ENCODE measurements at places on chromosomes 7 and 10.

GRCh38 chr7:101173752-101174244 is 6.3 kb downstream of the NAT16 start:
- DNase-seq: no peak
- H3K27me3 ChIP-seq: no peaks in the 10 kb centered on the region
- H3K4me3 ChIP-seq: peak overlapping the region; percentile 39
- peaks cover 17% of the 10 kb centered on the region for H3K4me1 ChIP-seq
- H3K36me3 ChIP-seq: no peaks in the 10 kb centered on the region
- H3K27ac ChIP-seq: no peak overlapping the region

DNA sequence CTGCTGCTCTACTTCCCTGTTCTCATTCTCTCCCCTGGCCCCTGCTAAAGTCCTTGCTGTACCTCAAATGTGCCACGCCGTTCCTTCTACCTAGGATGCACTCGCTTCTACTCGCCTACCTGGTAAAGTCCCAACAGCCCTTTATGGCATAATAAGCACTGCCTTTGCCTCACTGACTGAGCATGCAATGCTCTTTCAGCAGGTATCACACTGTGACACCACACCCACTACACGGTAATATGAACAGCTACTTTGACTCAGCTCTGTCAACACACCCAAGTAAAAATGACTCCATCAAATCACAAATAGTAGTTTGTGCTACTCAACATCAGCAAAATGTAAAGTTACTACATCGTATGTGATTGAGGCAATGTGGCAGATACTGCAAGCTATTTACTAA is 37.6 kb downstream of the FAM204A start:
- no peak overlapping the region for H3K4me3 ChIP-seq
- H3K36me3 ChIP-seq: peaks cover 2% of the 10 kb centered on the region
- H3K27ac ChIP-seq: no peak overlapping the region
- peaks cover 16% of the 10 kb centered on the region for H3K4me1 ChIP-seq

DNA sequence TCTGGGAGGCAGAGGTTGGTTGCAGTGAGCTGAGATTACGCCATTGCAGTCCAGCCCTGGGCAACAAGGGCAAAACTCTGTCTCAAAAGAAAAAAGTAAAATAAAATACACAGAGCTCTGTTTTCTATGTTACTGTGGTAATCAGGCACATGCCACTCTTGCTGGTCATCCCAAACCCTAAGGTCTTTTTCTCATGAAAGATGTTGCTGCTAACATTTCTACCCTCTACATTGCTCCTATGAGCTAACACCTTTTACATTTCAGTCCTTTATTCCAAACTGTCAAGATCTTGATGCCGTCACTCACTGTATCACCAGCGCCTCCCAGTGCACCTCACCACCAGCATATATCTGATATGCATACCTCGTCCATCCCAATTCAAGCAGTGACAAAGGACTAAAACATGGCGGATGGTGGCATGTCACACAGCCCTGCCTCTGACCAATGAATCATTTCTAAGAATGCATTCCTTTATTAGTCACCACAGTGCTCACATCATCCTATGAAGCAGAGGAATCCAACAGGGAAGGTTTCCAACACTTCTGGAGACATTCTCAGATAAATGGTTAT is 4.3 kb downstream of the DAGLB start:
- peak overlapping the region; percentile 91 for H3K27ac ChIP-seq
- peaks cover 5% of the 10 kb centered on the region for H3K36me3 ChIP-seq
- peaks cover 61% of the 10 kb centered on the region for H3K4me1 ChIP-seq
- no peaks in the 10 kb centered on the region for H3K27me3 ChIP-seq
- no peak overlapping the region for H3K4me3 ChIP-seq

GRCh38 chr10:77300682-77301302 is 336.8 kb downstream of the KCNMA1 start:
- no peaks in the 10 kb centered on the region for H3K27me3 ChIP-seq
- H3K4me1 ChIP-seq: no peaks in the 10 kb centered on the region
- H3K27ac ChIP-seq: no peak overlapping the region

GRCh38 chr7:1912593-1913465 is 242.8 kb downstream of the ELFN1 start:
- DNase-seq: no peak
- peaks cover 6% of the 10 kb centered on the region for H3K4me1 ChIP-seq
- H3K27ac ChIP-seq: no peak overlapping the region
- no peaks in the 10 kb centered on the region for H3K27me3 ChIP-seq

- peaks cover 51% of the 10 kb centered on the region for H3K36me3 ChIP-seq
- no peak for DNase-seq
- H3K4me1 ChIP-seq: peaks cover 19% of the 10 kb centered on the region
- peak overlapping the region; percentile 91 for H3K27ac ChIP-seq
These were observed 1.2 kb downstream of the ING3 start for GRCh38 chr7:120951826-120952225.

- no peak overlapping the region for H3K4me3 ChIP-seq
- H3K4me1 ChIP-seq: no peaks in the 10 kb centered on the region
- no peak for DNase-seq
- no peaks in the 10 kb centered on the region for H3K36me3 ChIP-seq
These were observed 40.2 kb downstream of the PKD1L1 start for GRCh38 chr7:47907981-47908616.

DNA sequence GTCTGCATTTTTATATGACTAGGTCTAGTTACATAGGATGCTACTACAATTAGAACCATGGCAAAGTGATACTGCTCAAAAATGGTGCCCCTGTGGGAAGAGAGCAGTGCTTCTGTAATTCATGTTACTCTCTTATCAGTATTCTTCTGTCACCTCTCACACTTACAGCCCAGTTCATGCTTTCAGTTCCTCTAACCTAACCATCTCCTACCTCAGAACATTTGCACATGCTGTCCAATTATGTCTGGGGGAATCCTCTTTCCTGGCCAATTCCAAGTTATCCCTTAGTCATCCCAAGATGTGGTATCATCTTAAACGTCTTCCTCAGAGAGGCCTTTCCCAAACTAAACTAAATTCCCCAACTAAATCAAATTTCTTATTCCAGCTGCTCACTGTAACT is 190.2 kb downstream of the RELN start:
- H3K36me3 ChIP-seq: no peaks in the 10 kb centered on the region
- no peaks in the 10 kb centered on the region for H3K4me1 ChIP-seq
- no peak for DNase-seq
- H3K4me3 ChIP-seq: no peak overlapping the region

GRCh38 chr7:2608921-2609411 is 22.8 kb upstream of the TTYH3 start:
- no peak for DNase-seq
- H3K27ac ChIP-seq: no peak overlapping the region
- H3K36me3 ChIP-seq: no peaks in the 10 kb centered on the region
- H3K27me3 ChIP-seq: no peaks in the 10 kb centered on the region
- peaks cover 11% of the 10 kb centered on the region for H3K4me1 ChIP-seq
- H3K4me3 ChIP-seq: peak overlapping the region; percentile 7

- H3K36me3 ChIP-seq: no peaks in the 10 kb centered on the region
- H3K4me3 ChIP-seq: no peak overlapping the region
- H3K4me1 ChIP-seq: peaks cover 23% of the 10 kb centered on the region
- peak overlapping the region; percentile 63 for H3K27ac ChIP-seq
These were observed 113.9 kb upstream of the PRSS58 start for GRCh38 chr7:142371586-142372377.

DNA sequence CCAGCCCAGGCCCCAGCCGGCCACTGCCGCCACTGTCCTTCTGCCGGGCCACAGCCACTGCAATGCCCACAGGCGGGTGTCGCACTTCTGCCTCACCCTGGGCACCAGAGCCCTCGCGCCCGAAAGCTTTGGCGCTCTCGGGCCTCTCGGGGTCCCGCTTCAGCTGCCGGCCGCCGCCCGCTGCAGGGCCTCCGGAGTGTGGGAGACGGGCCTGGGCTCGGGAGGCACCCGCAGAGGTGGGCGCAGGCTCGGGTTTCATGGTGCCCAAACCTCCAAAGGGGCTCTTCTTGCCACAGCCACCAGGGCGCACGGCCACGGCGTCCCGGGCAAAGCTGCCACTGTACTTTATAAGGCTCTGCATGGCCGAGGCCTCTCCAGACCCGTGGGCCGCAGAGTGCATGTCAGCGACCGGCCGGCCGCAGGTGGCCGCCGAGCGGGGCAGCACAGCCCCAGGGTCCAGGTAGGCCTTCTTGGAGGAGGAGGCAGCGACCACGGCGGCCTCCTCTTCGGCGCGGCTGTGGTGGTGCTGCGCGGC is 35.9 kb downstream of the TNRC18 start:
- no peak overlapping the region for H3K4me3 ChIP-seq
- peaks cover 14% of the 10 kb centered on the region for H3K4me1 ChIP-seq
- DNase-seq: no peak
- no peaks in the 10 kb centered on the region for H3K27me3 ChIP-seq
- no peak overlapping the region for H3K27ac ChIP-seq

- H3K4me1 ChIP-seq: no peaks in the 10 kb centered on the region
- no peaks in the 10 kb centered on the region for H3K36me3 ChIP-seq
- no peak overlapping the region for H3K4me3 ChIP-seq
- no peaks in the 10 kb centered on the region for H3K27me3 ChIP-seq
These were observed 89.5 kb upstream of the ZNF438 start for GRCh38 chr10:31120961-31121685.

DNA sequence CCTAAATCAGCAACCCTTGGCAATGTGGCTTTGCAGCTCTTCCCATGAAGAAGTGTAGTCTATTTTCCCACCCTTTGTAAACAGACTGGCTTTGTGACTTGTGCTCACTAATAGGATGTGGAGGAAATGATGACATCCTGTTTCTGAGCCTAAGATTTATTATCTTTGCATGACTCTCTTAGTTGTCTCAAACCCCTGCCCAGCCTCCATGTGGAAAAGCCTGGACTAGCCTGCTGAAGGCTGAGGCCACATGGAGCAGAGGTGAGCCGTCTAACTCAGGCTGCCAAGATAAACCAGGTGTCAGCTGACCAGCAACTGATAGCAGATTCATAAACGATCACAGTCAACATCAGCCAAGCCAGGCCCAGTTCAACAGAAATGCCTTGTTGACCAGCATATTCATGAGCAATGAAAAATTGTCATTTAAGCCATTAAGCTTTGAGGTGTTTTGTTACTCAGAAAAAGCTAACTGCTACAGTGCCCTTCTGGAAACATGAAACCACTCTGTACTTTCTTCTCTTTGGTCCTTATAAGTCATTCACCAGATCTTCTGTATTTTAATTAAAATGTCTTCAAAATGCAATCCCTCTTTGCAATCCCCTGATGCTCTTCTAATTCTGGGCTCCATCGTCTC is 586.3 kb upstream of the ANKRD30A start:
- no peaks in the 10 kb centered on the region for H3K27me3 ChIP-seq
- H3K27ac ChIP-seq: no peak overlapping the region
- H3K36me3 ChIP-seq: no peaks in the 10 kb centered on the region
- no peak overlapping the region for H3K4me3 ChIP-seq
- no peak for DNase-seq
- no peaks in the 10 kb centered on the region for H3K4me1 ChIP-seq

DNA sequence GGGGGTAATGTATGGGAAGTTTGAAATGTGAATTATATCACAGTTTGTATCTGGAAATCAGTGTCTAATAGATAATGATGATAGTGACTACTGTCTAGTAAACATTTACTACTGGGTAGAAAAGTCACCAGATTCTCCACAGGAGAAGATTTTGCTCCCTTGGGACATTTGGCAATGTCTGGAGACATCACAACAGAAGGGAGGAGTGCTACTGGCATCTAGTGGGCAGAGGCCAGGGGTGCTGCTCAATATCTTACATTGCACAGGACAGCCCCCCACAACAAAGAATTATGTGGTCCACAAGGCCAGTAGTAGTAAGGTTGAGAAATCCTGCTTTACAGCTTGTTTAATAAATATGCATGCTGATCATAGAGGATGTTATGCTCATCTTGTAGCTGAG is 92.3 kb upstream of the PRPS1L1 start:
- no peak for DNase-seq
- H3K4me3 ChIP-seq: no peak overlapping the region
- no peaks in the 10 kb centered on the region for H3K4me1 ChIP-seq
- H3K27ac ChIP-seq: no peak overlapping the region
- no peaks in the 10 kb centered on the region for H3K36me3 ChIP-seq

DNA sequence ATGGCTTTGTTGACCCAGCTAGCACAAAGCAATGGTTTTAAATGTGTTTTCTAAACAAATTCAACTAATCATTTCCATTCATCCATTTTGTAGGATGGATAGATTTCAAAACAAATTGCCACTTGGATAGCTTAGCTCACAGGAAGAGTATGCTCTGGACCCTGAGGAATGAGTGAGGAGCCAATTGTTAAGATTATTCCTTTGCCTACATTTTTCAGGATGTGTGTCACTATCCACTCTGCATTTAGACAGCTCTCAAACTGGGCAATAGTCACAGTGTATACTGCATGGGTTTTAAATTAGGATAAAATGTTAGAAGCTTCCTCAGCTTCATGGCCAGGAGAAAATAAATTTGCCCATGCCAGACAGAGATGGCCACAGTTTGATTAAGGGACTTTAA is 605.6 kb upstream of the TEX47 start:
- H3K36me3 ChIP-seq: no peaks in the 10 kb centered on the region
- DNase-seq: no peak
- H3K27me3 ChIP-seq: no peaks in the 10 kb centered on the region
- no peak overlapping the region for H3K4me3 ChIP-seq
- no peak overlapping the region for H3K27ac ChIP-seq
- H3K4me1 ChIP-seq: no peaks in the 10 kb centered on the region

GRCh38 chr10:80619036-80619435 is 81.3 kb downstream of the SH2D4B start:
- no peaks in the 10 kb centered on the region for H3K27me3 ChIP-seq
- no peak for DNase-seq
- no peak overlapping the region for H3K27ac ChIP-seq
- H3K4me3 ChIP-seq: no peak overlapping the region

- H3K4me1 ChIP-seq: peaks cover 7% of the 10 kb centered on the region
- DNase-seq: no peak
- no peak overlapping the region for H3K27ac ChIP-seq
- no peaks in the 10 kb centered on the region for H3K36me3 ChIP-seq
- no peaks in the 10 kb centered on the region for H3K27me3 ChIP-seq
These were observed 128.2 kb downstream of the UBE2H start for GRCh38 chr7:129824291-129825208.

DNA sequence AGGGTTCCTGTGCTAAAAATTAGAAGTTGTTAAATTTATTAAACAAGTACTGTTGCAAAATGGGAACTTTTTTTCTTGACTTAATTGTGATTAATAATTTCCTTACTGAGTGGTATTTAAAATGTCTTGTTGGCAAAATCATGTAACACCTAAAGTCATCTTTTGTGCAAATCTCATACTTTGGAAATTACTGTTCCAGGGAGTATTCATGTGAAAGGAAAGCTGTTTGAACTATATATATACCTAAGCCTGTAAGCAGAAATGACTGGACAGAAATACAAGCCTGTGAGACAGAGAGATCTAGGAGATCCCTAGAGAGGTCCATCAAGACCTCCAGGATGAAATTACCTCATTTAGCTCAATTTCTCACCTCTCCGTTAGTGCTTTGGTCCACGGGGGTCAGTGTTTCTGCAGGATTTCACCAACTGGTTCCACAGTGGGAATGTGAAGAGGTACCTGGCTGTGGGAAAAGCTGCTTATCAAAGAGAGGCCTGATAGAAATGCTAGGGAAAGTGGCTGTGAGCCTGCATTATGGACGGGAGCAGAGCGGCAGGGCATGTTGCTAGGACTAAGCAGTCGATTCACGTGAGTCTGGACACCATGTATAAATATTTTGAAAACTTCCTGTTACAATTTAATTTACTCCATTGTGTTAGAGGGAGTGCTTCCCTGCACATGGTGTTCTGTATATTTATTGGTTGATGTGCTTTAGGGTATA is 7.9 kb downstream of the LUC7L2 start:
- H3K27ac ChIP-seq: peak overlapping the region; percentile 0
- H3K4me3 ChIP-seq: no peak overlapping the region
- no peaks in the 10 kb centered on the region for H3K27me3 ChIP-seq

- H3K36me3 ChIP-seq: no peaks in the 10 kb centered on the region
- no peaks in the 10 kb centered on the region for H3K4me1 ChIP-seq
These were observed 71.6 kb downstream of the THSD7A start for GRCh38 chr7:11760372-11760771.
